Cardiac ventricle fibroblast (primary cell): ENCODE measurements at places on chromosomes 11 and 22. TPM values are rescaled to one million over a fixed set of nuclear protein-coding genes. Genes with fewer than 3 reads are reported as not detected.

The F2 gene
- not detected in 2 replicates for total RNA-seq

The CNTN5 gene
- total RNA-seq = 0.05 and 0.19 TPM in 2 replicates

The BCO2 gene
- total RNA-seq = 0.81 and 1.2 TPM in 2 replicates

The UBQLNL gene
- not detected in 2 replicates for total RNA-seq

The BATF2 gene
- total RNA-seq = not detected in 2 replicates
